ENCODE measurements at places on chromosomes 7 and 10.

GRCh38 chr7:117158941-117159697 lies 163.7 kb downstream of the WNT2 start:
- DNase-seq = no peak

GRCh38 chr7:27834179-27834921 lies 94.4 kb downstream of the TAX1BP1 start:
- no peak for DNase-seq

DNA sequence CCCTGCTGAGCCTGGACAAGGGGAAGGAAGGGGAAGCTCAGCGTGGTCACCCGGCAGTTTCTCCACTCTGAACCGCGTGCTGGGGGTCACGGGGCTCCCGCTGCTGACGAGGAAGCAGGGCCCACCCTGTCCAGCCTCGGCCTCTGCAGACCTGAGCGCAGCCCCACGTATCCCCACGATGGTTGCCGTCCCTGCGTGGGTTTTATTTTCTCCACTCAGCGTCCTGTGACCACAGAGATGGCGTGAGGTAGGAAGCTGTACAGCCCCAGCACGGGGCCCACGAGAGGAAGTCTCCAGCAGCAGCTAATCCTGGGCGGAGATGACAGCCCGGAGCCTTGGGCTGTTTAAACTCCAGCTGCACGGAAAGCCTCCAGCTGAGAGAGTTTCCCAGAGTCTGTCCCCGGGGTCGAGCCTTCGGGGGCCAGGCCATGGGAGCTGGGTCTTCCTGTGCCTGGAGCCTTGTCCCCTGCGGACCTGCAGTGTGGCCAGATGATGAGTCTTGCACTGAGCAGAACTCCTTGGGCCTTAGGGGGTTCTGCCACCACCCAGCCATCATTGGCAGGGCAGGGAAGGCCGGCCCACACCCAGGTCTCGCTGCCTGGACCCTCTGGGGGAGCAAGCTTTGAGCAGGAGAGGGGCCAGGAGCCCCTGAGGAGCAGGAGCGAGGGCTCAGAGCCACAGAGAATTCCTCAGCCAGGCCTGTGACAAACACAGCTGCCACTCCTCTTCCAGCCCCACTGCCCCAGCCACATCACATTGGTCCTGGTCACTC lies 72.8 kb upstream of the FAM20C start:
- peak; percentile 72 for DNase-seq

DNA sequence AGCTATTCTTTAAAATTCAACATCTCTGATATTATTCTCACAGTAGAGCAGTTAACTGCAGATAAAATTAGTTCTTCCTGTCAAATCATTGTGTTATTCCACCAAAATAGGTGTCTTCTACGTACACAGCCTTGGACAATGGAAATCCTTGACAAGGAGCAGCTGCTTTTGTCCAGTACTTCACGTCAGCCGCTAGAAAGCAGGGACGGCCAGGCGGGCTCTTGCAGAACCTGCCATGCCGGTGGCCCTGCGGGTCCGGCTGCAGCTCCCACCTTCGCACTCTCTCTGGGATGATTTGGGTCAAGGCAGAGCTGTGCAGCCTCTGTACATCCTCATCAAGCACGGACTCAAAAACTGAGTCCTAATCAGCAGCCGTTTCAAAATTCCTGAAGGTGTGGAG lies 2.2 kb upstream of the FOXI2 start:
- no peak for DNase-seq

GRCh38 chr10:75375838-75376237 lies 25.7 kb downstream of the ZNF503 start:
- peak; percentile 15 for DNase-seq

DNA sequence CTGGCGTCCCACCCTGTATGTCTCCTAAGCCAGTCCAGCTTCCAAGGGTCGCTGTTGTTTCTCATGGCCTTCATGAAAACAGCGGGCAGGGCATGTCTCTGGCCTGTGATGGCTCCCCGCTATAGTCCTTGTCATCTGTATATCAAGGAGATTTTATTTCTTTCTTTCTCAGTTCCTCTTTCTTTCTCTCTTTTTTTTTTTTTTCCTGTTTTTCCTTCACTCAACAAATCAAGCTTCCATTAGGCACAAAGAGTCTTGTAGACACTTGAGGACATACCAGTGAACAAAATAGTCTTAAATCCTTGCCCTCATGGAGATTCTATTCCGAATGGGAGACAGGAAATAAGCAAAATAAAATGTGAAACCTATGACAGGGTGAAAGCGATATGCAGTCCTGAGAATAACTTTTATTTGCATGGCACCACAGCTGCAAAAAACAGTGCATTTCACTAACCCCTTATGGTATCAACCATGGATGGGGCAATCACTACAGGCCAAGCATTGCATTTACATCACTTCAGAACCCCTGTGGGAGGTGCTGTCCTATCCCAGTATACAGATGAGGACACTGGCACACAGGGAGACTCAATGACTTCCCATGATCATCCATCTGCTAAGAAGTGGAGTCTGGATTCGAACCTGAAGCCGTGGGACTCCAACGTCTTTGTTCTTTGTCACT lies 50.7 kb downstream of the SYPL1 start:
- DNase-seq = no peak

- DNase-seq = no peak
Observed at GRCh38 chr10:26385443-26385842, 52.7 kb upstream of the APBB1IP start.

DNA sequence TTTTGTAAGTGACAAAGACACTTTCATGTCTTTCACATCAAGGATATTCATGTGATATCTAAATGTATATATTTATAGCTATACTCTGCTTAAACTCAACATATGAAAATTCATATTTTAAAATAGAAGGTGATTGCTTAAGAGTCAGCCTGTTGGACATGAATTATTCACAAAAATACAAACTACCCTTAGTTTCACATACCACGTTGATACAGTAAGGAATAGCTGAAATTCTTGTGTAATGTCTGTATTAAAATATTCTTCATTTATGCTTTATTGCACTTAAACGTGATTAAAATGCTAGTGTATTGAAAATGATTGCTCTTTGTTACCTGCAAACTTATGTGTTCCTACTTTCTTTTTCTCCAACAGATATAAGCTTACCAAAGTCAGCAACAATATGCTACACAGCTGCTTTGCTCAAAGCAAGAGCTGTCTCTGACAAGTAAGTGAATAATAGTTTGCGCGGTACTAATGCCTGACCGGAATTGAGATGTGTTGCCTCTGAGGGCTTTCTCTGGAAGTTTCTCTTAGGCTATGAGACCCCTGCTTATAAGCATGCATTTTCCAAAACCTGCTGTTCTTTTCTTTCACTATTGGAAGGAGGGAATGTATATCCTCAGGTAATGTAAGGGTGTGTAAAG lies 133.8 kb downstream of the WNT2 start:
- no peak for DNase-seq

Measured in hindlimb muscle (tissue), 1 donor.